ENCODE measurements at places on chromosomes 11 and 22. TPM values are rescaled to one million over a fixed set of nuclear protein-coding genes. Genes with fewer than 3 reads are reported as not detected.

- no peak for DNase-seq
Observed at GRCh38 chr11:32610797-32611352, 27.2 kb downstream of the EIF3M start.

- no peak for DNase-seq
Observed at GRCh38 chr11:79501707-79502106, 60.9 kb upstream of the TENM4 start.

DNA sequence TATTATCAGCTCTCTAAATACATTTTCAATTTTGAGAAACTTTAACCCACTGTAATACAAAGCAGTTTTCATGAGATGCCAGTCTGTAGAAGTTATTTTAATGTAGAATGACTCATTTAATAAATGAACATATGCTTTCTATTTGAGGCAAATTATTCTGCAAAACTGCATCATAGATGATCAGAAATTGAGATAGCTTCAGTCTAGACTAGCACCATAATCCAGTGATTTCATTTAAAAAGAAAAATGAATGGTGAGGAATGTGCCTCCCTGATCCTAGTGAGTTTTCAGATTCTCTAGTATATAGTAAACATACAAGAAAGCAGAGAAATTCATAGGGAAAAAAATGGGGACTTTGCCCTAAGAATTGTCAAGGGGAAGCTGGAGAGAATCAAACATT is 66.1 kb downstream of the OR5AK2 start:
- DNase-seq: no peak

Gene OR52I1
- not detected for total RNA-seq

Gene SLC25A45
- total RNA-seq: 1.1 TPM

DNA sequence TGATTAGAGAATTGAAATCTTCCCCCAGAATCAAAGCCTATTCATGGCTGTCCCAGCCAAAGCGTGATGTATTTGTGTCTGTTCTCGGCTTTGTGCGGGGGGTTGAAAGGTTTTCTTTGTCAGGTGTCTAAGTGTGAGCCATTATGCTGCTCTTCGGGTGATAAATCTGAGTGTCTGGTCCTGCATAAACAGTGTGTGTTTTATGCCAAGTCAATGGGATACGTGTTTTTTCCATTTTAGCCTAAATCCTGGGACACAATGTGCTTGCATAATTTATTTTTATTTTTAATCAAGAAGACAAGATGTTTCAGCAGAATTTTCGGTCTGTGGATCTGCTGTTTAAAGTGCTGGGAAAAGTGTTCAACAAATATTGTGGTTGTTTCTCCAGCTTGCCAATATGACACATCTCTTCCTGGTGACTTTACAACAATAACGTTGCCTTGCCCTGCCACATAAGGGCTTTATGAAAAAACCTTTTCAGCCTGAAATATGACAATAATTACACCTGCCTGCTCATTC is 267.8 kb downstream of the TBC1D22A start:
- DNase-seq: no peak

DNA sequence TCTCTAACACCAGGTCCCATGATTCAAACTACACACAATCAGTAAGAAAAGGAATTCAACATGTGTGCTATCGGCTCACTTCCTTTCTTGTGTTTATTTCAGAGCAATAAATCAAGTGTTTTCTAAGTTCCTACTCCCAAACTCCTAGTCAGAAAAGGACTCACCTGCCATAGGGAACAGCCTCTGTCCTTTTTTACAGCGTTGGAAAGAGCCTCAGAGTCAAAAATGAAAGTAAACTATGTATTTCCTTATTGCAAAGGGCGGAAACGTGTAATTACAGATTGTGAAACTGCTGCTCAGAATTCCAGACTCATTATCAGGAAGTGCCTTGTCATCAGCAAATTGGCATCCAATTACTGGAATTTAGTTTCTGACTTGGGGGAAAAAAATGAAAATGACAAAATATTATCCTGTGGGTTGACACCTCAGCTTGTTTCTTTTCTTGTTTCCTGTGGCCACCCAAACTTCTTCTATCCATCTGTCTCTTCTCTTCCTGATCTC is at the start of gene CASP4:
Gene CASP4 (minus strand): TSS at position 220 of the 501 bp plus-strand sequence. CDS start 49 bp downstream, at position 171.
- no peak for DNase-seq

Gene DSCAML1
- 0.42 TPM for total RNA-seq

DNA sequence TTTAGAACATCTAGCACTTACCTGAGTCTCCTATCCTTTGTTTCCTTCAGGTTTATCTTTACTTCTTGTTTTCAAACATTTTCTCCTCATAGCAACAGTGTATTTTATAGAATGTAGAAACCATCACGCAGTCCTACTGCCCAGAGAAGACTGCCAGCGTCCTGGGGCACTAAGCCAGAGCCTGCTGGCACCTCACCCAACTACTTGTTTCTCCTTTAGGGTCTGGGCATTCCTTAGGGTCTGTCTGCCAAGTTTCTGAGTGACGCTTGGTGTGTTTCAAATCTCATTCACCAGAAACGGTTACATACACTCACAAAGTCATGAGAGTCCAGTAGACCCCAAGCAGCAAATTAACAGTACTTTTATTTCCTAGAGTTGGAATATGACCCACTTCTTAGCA is 49.6 kb upstream of the SLC25A1 start:
- no peak for DNase-seq

DNA sequence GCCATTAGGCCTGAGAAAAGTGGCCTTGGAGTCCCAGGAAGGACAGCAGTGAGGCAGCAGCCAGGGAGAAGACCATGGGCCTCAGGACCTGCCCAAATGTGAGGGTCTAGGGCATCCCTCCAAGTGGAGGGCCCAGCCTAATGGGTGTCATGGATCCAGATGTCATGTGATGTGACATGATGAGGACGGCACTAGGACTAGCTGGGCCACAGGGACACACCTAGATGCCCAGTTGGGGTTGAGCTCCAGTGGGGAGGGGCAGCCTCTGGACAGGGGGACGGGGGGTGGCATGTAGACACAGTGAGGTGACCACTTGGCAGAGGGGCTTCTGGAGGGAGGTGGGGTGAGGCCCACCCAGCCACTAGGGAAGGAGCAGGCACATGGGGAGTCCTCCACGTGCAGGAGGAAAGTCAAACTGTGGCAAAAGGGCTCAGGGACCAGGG is 5.4 kb downstream of the SCARF2 start:
- no peak for DNase-seq

- DNase-seq: no peak
Observed at GRCh38 chr11:12121517-12121916, 11.1 kb downstream of the MICAL2 start.

Gene MOGAT2
- total RNA-seq: not detected

DNA sequence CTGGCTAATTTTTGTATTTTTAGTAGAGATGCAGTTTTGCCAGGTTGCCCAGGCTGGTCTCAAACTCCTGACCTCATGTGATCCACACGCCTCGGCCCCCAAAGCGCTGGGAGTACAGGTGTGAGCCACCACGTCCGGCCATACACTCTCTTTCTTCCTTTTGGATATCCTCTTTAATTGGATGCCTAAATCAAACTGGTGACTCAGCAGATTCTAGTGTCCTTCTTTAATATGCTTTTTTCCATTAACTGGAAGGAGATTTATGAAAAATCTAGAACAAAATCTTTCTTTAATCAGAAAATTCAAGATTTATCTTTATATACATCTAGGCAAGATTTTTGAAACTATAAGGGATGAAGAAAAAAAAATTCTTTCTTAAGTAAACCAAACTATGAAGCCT is 969.3 kb upstream of the CCDC90B start:
- DNase-seq: no peak

DNA sequence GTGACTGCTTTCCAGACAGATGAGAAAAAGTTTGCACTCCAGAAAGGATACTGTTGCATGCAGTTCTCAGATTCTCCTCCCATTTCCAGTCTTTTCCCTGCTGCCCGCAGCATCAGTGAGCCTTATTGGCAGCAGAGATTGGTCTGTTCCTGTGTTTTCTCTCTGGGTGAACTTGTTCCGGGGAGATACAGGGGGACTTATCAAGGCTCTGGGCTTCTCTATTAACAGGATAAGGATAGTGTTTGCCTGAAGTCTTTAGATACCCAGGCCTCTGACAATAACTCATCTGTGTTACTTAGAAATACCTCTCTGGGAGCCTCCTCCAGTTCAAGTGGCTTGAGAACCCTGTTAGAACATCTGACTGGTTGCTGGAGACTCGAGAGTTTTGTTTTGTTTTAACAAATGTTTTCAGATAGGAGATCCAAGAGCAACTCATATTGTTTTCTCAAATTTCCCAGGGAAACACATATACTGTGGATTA is 154.7 kb downstream of the BLID start:
- DNase-seq: no peak
